ENCODE measurements at places on chromosomes 7 and 10.

DNA sequence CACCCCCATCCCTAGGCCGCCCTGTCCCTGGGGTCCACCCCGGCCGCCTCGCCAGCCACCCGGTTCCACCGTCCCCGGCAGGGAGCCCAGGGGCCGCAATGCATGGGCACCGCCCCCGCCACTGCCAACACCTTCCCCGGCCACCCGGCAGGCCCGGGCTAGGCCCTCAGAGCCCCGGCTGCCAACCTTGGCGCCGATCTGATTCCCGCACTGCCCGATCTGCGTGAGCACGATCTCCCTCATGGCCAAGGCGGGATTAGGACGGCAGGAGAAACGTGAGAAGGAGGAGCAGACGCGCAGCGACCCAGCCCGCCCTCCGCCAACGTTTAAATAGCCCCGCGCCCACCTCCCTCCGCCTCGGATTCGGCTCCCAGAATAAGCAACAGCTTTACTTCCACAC is at the start of gene TUBB8:
TUBB8 (minus strand) TSS at position 301 of the 400 bp plus-strand sequence; CDS start at position 243, 58 bp downstream.
- no peak for DNase-seq

DNA sequence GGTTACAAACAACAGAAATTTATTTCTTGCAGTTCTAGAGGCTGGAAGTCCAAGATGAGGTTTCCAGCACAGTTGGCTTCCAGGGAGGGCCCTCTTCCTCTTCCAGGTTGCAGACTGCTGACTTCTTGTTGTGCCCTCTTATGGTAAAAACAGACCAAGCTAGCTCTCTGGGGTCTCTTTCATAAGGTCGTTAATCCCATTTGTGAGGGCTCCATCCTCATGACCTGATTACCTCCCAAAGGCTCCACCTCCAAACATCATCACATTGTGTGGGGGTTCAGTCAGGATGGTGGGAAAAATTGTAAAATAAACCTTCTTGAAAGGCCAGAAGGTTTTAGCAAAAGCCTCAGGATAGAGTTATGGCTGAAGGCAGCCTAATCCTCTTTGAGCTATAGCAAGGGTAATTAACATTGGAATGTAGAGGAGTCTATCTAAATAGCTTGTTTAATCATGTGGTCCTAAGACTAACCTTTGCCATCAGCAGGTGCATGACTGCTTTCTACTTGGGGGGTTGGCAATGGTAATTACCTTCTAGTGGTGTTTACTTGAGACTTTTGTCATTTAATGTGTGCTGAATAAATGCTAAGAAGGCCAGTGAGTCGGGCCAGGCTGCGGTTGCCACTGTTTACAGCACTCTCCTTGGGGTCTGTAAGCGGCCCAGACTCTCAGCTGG is 80.8 kb downstream of the PPP1R17 start:
- no peak for DNase-seq

DNA sequence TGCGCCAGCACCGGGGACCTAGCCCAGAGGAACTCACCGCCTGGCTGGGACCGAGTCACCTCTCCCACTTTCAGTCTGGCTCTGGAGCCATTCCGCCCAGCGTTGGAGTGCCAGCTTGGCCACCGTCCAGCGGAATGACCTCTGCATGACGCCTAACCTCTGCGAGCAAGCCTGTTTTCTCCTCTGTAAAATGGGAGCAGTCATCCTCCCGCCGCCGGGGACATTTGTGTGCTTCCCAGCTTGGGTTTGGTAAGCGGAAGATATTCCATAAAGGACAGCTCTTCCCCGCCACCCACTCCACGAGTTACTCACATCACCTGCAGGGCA is 1.3 kb upstream of the ZCCHC24 start:
- DNase-seq = no peak

DNA sequence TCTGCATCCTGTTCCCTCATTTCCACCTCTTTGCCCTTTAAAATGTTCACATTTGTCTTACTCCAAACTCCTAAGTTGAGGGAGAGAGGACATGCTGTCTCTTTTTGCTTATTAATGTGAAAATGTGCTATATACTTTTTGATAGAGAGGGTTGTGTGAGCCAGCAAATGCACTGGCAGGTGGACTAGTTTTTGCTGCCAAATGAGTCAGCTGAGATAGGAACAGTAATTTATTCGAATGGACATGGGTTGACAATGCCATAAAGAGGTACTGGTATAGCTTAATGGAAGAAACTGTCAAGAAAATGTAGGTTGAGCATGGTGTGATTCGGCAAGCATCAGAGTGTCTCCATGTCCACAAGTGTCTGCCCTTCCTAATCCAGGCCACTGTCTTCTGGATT is 9.2 kb upstream of the TRUB1 start:
- DNase-seq = no peak

- DNase-seq = no peak
These were observed 107.3 kb upstream of the EFCAB10 start for GRCh38 chr7:105688617-105689016.

DNA sequence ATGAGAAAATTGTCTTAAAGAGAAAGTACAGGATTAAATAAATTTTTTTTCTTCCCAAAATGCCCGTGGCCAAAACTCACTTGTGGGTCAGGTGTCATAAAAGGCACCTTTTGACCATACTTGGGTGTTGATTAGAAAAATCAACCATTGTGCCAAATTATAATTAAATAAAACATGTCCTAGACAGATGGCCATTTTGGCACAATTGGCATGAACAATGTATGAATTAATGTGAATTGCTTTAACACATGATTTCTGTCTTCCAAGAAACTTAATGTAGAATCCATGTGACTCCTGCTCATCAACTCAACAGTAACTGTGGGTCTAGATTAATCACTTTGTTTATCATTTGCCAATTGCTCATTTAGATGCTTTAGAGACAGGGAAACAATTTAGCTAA is 64.0 kb downstream of the CSTF2T start:
- no peak for DNase-seq

GRCh38 chr10:117934477-117934876 is 112.3 kb downstream of the RAB11FIP2 start:
- no peak for DNase-seq

GRCh38 chr10:112605063-112605462 is 158.0 kb downstream of the VTI1A start:
- no peak for DNase-seq

DNA sequence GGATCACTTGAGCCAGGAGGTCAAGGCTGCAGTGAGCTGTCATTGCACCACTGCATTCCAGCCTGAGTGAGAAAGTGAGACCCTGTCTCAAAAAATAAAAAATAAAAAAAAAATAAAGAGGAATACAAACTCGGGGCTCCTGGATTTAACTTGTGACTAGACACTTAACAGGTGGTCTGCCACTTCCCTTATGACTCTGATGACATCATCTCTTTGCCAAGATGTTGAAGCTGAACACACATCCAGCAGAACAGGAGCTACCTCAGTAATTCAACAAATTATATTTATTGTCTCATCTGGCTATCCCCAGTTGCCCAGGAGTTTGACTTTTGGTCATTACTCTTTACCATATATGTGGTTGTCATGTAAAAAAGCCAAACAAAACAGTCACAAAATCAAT is 35.3 kb downstream of the NEUROD6 start:
- DNase-seq = no peak

DNA sequence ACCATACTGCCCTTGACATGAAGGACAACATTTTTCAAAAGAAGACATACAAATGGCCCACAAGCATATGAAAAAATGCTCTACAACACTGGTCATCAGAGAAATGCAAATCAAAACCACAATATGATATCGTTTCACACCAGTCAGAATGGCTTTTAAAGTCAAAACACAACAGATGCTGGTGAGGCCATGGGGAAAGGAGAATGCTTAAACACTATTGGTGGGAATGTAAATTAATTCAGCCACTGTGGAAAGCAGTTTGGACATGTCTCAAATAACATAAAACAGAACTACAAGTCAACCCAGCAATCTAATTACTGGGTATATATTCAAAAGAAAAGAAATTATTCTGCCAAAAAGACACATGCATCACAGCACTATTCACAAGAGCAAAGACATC is 4.2 kb upstream of the NT5C3A start:
- no peak for DNase-seq

GRCh38 chr7:13743226-13743625 is 246.2 kb downstream of the ETV1 start:
- DNase-seq = no peak

- DNase-seq = no peak
These were observed 1.7 kb upstream of the ST8SIA6 start for GRCh38 chr10:17456032-17456548.

DNA sequence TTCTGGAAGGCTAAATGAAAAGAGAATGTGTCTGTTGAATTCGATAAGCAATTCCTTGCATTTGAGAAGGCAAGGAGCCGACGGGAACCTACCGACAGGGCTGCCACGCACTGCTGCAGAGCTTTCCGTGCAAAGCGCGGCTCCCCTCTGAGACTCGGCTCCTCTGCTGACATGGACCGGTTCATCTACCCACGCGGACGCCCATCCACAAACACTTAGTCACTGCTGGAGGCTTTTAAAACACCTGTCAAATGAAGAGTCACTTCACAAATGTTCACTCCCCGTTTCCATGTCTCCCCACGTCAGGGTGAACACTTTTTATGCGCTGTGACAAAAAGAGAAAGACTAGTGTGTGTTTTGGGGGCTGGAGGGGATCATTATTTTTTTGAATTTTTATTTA is 32.0 kb downstream of the AMZ1 start:
- no peak for DNase-seq

DNA sequence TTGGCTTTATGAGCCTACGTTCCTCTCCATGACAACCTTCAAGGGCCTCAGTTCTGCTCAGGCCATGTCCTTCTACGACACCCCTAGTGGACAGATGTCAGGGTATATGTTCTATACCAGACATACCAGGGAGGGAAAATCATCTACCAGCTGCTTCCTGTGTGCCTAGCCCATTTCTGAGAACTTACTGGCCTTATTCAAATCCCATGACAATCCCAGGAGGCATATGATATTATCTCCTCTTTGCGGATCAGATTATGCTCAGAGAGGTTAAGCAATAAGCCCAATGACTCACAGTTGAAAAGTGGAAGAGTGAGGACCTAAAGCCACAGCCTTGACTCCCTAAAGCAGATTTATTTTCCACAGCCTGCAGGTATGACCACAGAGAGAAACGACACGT is 139.3 kb downstream of the GLI3 start:
- no peak for DNase-seq

DNA sequence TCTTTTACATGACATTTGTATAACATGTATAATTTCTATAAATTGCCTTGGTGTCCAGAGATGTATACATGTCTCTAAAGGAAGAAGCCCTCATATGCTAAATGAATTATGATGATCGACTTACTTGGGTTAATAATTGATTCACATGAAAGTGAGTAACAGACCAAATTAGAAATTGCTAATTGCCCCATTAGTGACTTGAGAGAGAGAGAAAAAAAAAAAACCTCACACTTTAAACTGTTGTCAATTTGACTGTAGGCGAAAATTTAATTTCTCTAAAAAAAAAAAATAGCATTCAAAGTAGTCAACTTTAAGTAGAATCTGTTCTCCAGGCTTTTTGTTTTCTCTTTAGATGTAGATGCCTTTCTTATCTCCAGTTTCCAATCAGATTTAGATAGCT is 383.3 kb downstream of the SH2D4B start:
- no peak for DNase-seq

DNA sequence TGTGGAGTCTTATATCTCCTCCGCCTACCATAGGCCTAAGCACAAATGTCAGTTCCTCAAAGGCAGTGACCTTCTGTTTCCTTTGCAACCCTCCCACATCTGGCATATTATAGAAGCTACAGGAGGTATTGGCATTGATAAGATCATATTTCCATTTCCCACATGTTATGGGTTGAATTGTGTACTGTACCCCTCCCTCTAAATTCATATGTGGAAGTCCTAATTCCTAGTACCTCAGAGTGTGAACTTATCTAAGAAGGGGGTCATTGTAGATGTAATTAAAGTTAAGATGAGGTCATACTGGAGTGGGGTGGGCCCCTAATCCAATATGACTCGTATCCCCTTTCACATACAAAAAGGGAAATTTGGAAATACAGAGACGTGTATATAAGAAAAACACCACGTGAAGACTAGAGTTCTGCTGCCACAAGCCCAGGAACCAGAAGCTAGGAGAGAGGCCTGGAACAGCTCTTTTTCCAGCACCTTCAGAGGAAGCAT is 6.1 kb upstream of the LAMB4 start:
- DNase-seq = no peak

- no peak for DNase-seq
These were observed 9.3 kb upstream of the OR6V1 start for GRCh38 chr7:143042790-143043271.

DNA sequence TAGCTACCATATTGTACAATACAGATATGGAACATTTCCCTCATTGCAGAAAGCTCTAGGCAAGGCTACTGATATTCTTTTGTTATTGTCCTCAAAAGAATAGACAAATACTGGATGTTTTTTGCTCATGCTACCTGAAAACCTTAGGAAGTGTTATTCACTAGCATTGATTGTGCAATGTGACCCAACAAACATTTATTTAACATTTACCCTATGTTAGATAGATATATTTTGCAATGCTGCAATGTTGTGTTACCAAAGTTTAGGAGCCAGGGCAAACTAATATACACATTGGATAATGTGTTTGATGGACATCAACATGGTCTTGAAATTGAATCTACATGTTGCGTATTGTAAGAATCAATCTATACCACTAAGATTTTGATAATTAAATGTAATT is 112.8 kb upstream of the CREB5 start:
- no peak for DNase-seq

DNA sequence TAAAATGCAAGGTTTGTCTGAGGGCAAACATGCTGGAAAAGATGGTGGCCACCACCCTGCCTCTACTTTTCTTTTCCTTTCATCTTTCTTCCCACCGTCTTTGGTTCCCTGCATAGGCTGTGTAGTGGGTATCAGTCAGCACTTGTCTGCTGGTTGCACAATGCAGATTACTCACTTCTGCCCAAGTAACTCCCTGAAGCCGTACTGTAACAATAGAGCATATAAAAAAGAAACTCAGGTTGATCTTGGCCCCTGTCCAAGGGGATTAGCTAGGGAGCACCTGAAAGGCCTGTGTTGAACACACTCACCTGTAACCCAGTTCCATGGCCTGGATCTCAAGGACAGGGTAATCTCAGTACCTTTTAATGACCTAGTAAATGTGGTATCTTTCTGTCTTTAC is 533.0 kb upstream of the GALNT17 start:
- no peak for DNase-seq

DNA sequence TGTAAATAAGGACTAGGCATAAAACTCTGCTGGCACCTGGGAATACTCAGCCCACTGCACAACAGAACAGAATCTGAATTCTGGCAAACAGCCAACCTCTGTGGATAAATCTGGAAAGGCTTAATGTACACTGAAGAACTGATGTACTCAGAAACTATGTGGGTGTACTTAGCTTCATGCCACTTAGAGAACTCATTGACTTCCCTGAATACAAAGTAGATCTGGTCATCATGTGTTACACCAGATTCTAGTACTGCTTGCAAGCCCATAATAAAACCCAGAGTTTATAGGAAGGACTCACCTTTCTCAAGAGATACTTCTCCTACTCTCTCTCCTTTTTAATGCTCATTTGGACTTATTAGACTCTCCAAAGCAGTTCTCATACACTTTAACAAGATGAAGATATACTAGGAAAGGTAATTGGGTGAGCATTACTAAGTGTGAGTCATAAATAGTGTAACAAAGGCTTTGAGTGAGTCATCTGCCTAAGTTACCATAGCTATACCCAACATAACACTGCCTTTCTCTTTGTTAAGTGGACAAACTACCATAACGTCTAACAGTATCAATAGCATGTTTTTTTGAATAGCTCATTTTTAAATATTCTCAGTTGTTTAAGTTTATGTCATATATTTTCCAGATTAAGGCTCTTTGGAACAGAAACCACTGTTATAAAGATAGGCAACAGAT is 309.1 kb downstream of the MDFIC start:
- DNase-seq = no peak

Data from stimulated activated CD8-positive, alpha-beta memory T cell treated with anti-CD3 and anti-CD28 coated beads, Interleukin-15, amount 100 ng/mL, for 1 hour (primary cell).